ENCODE measurements at places on chromosomes 6 and 20.

DNA sequence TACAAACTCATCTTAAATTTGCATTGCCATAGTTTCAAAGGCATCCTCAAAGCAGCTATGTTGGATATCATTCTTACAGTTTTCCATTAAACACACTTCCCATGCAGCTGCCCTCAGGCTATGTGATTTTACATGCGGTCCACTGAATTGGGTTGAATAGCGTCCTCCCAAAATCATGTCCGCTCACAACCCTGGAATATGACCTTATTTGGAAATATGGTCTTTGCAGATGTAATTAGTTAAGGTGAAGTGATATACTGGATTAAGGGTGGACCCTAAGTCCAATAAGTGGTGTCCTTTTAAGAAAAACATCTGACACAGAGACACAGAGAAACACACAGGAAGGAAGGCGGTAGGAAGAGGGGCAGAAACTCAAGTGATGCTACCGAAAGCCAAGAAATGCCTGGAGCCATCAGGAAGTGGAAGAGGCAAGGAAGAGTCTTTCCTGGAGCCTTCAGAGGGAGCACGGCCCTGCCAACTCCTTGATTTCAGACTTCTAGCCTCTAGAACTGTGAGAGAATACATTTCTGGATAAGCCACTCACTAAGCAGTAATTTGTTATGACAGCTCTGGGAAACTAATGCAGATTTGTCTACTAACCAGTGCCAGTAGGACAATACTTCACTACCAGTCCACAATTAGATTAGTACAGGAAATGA, 42.7 kb upstream of the NHSL1 start:
- no peak for DNase-seq

GRCh38 chr20:63652192-63652980, 838 bp downstream of the STMN3 start:
- no peak for DNase-seq

- no peak for DNase-seq
Measured at GRCh38 chr6:104700371-104701185, 159.1 kb downstream of the HACE1 start.

GRCh38 chr6:167678102-167679101, 148.3 kb upstream of the AFDN start:
- no peak for DNase-seq

DNA sequence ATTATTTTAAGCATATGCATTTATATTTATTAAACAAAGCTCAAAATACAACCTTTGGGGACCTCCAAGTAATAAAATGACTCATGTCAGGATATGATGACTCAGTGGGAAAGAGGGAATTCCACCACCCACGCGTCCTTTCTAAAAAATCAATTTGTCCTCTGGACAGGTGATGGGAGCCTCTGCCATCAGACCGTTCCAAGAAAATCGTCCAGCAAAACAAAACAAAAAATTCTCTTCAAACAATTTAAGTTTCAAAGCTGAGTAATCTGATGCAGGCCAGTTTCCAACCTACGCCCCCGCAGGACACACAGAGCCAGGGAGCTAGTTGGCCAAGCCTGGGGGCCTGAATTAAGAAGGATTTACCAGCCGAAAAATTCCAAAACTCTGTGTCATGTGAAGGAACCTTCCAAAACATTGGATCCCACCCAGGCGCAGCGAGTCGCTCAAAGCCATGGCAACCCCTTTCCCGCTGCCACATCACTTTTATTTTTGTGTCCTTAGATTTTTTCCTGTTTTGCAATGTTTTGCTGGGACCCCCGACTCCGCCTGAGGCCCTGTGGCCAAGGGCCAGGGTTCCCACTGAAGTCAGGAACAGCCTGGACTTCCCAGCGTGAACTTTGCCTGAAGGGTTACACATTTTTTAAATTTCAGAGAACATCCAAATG, 95.3 kb downstream of the NFATC2 start:
- peak; percentile 82 for DNase-seq

GRCh38 chr20:58901488-58902402, 49.2 kb downstream of the GNAS start:
- no peak for DNase-seq

DNA sequence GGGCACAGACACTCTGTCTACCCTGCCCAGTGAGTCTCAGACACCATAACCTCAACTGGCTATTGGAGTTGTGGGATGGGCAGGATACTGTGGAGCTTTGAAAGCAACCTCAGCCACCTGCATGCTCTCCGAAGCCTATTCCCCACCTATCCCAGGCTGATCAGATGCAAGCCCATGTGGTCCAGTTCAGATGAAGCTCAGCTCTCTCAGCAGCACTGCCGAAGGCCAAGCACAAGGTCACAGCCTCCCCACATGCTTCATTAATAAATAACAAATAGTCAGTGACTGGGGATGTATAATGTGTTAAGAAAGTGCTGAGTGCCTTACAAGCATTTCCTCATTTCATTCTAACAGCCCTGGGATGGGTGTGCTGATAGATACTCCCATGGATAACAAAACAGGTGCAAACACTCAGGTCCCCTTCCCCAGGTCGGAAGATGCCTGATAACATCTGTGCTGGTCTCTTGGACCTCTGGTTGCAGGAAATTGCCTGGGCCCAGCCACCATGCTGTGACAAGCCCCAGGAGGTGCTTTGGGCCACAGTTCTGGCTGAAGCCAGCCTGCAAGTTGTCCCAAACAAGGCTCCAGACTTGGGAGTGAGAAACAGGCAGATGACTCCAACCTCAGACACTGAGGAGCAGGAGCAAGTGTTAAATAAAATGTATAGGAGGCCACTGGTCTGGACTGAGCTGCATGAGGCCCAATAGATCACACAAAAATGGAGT, 3.7 kb downstream of the ACSS1 start:
- no peak for DNase-seq

DNA sequence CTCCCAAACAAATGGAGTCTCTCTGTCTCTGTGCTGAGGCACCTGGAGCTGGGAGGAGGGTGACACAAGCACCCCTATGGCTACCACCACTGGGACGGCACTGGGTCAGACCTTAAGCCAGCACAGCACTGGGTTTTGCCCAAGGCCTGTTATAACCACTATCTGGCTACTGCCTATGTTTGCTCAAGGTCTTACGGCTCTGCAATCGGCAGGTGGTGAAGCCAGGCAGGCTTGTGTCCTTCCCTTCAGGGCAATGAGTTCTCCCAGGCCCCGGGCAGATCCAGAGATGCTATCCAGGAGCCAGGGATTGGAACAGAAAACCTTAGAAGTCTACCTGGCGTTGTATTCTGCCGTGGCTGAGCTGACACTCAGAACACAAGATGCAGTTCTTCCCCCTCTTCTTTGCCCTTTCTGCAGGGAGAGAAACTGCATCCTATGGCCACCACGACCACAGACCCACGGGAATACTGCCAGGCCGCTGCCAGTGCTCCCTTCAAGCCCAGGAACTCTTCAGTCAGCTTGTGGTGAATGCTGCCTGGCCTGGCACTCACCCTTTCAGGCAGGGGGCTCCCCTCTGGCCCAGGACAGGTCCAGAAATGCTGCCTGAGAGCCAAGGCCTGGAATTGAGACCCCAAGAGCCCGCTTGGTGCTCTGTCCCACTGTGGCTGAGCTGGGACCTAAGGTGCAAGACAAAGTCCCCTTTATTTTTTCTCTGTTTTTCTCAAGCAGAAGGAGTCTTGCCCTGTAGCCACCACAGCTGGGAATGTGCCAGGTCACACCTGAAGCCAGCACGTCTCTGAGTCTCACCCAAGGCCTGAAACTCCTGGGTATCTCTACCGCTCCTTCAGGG, 67.0 kb upstream of the FRMD1 start:
- DNase-seq: peak; percentile 43

- DNase-seq: no peak
Measured at GRCh38 chr6:5250451-5250850, 10.3 kb downstream of the LYRM4 start.

DNA sequence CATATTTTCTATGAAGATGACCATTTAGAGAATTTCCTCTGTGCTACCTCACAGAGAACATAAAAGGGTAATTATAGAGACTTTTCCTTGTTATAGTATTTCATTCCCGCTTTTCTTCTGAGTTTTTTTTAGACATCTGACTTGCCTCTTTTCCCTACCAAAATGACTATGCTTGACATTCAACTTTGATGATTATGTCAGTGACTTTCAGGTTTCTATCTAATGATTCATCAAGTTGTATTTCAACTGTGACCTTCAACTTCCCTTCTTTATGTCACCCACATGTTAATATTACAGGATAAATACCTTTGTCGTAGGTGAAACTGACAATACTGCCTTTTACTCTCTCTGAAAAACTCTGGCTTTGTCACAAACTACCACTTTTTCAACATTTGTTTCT, 95.3 kb downstream of the MLIP start:
- DNase-seq: no peak

- no peak for DNase-seq
Measured at GRCh38 chr20:34705397-34706301, 1.5 kb downstream of the TP53INP2 start.

GRCh38 chr6:44167567-44167966, 8.9 kb downstream of the CAPN11 start:
- no peak for DNase-seq

Data from right atrium auricular region (tissue), 2 donors.